8988T (cell line): ENCODE measurements at places on chromosomes 1 and 21.
A peak's percentile ranks its signal among the peaks of the same experiment; 100 is the strongest.

GRCh38 chr1:17658837-17659236, 96.3 kb upstream of the ACTL8 start:
- DNase-seq, result no peak

GRCh38 chr1:201251851-201252430, 31.4 kb upstream of the PKP1 start:
- DNase-seq, result no peak

GRCh38 chr1:6658359-6659060, 33.8 kb downstream of the THAP3 start:
- DNase-seq, result no peak

- DNase-seq, result peak; percentile 48
Measured at GRCh38 chr1:15364740-15365139, 44.9 kb upstream of the EFHD2 start.

- DNase-seq, result no peak
Measured at GRCh38 chr1:6352138-6352563, 41.4 kb downstream of the ACOT7 start.

- no peak for DNase-seq
Measured at GRCh38 chr1:3292868-3293562, 161.4 kb upstream of the ARHGEF16 start.

DNA sequence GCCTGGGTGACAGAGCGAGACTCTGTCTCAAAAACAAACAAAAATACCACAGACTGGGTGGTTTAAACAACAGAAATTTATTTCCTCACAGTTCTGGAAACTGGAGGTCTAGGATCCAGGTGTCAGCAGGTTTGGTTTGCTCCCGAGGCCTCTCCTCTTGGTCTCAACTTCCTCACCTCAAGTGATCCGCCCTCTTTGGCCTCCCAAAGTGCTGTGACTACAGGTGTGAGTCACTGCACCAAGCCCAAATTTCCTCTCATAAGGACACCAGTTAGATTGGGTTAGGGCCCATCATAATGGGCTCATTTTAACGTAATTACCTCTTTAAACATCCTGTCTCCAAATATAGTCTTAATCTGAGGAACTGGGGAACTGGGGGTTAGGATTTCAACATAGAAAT, 35.5 kb downstream of the MFSD2A start:
- no peak for DNase-seq

DNA sequence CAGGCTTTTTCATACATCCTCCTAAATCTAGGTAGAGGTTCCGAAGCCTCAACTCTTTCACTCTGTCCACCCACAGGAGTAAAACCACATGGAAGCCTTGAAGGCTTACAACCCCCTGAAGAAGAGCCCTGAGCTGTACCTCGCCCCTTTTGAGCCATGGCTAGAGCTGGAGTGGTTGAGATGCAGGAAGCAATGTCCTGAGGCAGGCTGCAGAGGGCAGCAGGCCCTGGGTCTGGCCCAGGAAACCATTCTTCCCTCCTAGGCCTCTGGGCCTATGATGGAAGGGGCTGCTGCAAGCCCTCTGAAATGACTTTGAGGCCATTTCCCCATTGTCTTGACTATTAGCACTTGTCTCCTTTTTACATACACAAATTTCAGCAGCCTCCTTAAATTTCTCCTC, 1503.0 kb downstream of the KCNT2 start:
- DNase-seq, result no peak

DNA sequence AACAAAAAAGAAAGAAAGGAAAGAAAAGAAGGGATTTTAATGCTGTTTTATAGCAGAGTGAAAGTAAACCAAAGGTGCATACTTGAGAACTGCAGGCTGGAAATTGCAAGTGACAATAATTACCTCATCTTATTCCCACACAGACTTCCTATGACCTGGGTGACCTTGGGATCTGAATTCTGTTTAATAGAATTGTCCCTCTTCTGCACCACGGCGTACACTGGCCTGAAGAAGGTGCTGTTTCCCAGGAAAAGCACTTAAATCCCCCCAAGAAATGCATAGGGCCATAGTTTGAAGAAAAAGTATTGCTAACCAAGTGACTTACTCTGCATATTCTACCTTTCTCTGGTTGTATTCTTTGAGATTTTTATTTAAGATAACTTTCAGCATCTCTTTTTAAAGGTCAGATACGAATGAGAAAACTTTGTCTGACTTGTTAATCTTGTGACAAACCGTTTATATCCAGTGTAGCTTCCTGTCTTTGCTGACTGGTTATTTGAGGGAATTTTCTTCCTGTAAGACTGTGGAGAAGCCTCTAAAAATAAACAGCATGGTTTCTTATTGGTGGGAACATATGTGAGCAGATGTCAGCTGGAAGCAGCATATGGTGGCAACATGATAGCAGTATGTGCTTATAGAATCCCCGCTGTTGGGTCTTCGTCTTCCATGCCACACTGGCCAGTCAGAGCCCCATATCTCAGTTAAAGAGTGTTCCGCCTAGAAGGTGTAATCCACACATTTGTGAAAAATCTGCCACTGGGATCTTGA, 16.3 kb downstream of the TGFB2 start:
- no peak for DNase-seq

DNA sequence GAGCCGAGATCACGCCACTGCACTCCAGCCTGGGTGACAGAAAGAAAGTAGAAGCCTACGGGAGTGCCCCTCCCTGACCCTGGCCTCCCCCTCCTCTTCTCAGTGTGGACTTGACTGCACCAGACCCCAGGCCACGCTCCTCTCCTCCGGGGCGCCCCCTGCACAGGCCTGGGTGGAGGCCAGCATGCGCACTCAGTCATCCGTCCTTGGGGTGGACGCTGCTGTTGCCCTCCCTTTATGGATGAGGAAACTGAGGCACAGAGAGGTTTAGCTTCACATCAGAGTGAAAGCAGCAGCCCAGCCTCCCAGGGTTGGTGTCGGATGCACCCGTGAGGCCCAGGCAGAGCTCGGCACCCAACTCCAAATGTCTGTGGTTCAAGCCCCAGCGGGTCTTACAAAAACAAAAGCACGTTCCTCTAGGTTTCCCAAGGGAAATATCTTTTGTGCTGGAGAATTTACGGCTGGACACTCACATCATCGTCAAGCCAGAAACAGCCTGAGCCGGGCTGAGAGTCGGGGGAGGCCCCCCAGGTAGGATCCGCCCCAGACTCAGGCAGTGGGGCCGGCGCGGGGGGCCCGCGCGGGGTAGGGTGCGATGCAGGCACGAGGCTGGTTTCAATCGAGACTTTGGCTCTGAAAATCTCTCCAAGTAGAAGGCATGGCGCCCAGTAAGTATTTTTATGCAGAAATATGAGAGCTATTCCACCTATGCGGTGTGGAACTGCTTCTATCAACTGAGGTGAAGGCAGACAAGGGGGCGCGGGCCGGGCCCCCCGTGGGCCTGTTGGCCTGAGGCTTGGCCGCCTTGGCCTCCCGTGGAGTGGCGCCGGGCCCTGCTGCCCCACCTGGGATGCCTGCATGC, 36.6 kb downstream of the MORN1 start:
- no peak for DNase-seq

GRCh38 chr1:35220976-35221375, 28.0 kb upstream of the SFPQ start:
- no peak for DNase-seq

DNA sequence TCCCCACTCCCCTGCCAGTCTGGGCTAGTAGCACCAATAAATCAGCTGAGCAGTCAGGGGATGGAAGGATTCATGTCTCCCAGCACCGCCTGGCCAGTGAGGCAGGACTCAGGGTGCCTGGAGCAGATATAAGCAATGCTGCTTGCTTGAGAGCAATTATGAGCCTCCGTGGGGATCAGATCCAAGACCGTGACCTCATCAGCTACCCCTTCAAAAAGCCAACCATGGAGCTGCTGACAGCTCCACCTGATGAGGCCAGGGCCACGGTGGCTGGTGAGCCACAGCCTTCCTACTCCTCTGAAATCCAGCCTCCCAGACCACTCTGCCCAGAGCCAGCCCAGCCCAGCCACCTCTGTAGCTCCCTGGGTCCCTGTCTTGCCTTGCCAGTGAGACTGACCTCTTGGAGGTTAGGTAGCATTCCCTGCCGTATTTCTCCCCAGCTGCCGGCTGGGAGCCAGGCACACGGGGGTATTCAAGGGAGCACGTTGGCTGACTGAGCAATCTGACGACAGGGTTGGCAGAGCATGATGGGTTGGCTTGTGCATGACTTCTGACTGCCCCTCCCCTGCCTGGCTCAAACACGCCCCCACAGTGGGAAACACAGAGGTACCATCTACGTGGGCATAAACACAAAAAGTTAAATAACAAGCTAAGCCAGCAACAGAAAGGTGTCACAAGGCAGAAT, 28.4 kb downstream of the SYT2 start:
- DNase-seq, result no peak

DNA sequence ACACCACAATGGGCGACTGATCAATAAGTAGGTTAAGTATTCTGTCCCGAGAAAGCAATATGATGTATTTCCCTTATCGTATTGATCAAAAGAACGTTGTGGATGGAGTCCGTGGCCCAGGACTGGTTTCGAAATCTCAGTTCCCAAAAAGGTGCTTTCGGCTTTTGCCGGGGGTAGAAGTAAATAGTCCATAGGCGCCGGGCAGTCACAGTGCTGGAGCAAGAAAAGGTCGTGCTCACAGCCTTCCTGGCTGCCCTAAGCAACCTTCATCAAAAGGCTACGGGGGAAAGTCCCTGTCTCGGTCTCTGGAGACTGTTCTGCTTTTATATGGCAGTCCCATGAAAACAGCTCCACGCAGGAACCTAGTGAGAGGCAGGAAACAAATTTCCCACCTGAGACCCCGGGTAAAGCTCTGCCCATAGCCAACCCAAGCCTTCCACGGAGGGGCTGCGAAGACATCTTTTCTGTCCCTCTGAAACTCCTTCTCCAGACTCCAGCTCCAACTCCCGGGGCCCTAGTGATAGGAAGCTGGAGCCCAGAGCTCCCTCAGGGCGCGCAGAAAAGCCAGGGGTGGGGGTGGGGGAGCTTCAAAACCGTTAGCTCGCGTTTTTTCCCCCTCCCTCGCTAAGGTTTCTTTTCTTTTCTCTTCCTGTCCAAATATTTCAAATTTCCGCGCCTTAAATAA, 7.0 kb downstream of the CDKN2C start:
- no peak for DNase-seq

DNA sequence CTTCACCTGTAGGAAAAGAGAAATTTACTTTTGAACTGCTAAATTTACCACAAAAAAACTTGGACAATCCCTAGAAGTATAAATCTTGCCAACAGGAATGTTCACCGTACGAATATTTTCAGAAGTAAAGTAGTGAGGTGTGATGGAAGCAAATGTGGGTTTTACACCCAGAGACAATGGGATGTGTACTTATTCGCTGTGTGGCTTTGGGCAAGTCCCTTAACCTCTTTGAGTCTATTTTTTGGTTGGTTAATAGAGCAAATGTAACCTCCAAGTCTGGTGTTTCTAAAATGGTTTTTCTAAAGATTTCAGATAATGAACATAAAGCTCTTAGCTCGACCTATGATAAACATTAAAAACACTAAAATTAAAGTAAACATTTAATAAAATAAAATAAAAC, 51.2 kb downstream of the TPR start:
- DNase-seq, result no peak

DNA sequence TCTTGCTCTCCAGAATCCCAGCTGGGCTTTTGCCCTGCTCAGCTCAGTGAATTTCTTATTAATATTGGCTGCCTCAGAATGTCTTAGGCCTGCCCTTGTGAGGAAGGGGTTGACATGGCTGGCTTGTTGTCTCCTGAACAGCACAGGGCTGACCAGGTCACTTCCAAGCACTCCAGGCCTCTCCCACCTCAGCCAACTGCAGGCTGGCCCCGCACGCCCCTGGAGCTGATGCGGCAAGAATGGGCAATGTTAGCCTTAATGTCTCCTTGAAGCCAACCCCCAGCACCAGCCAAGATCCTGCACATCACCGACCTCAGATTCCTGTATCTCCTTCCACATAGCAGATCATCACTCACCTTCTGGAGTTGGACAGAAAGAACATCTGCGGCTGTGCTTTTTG, 598.6 kb downstream of the AJAP1 start:
- DNase-seq, result no peak

DNA sequence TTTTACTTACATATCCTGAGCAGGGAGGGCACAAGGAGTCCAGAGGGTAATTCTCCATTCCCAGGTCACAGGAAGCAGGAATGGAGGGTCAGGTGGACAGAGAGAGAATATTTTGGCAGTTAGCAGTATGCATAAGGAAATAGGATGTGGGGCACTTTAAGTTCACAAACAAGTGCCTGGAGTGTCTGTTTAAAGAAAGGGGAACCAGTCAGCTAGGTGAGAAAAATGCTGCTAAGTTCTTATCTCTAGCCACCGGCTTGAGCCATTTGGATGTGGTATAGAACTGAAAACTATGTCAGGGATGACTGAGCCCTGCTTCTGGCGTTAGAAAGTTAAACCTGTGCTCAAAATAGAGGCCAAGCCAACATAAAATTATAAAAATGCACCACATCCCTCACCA, 739.7 kb upstream of the NCAM2 start:
- no peak for DNase-seq
